Panc1 (cell line): ENCODE measurements at places on chromosomes 12 and 14. TPM values are rescaled to one million over a fixed set of nuclear protein-coding genes. Genes with fewer than 3 reads are reported as not detected.

Gene IAPP
- total RNA-seq: not detected

DNA sequence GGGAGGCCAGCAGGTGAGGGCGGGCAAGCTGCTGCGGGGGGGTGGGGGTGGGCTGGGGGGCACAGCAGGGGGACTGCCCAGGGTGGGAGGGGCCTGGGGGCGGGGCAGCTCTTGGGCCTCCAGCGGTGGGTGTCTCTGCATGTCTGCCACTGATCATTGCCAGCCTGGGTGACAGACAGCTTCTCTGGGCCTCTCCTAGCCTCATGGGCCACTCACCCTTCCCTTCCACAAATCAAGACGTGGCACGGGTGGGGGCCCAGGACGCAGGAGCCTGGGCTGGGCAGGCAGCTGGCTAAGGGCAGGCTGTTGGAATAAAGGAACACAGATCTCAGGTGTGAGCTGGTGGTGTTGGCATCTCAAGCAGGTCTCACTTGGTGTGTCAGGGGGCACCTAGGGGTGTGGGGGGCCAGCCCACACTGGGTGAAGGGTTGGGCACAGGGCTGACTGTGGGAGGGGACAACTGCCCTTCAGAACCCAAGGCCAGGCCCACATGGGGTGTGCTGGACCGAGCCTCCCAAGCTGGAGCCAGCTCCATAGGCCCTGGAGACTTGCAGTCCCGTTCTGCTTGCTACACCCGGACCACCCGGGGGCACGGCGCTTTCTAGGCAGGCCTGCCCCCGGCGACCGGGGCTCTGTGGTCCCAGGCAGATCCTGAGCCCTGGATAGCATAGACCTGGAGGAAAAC is 3.0 kb downstream of the TEDC1 start:
- DNase-seq: no peak

DNA sequence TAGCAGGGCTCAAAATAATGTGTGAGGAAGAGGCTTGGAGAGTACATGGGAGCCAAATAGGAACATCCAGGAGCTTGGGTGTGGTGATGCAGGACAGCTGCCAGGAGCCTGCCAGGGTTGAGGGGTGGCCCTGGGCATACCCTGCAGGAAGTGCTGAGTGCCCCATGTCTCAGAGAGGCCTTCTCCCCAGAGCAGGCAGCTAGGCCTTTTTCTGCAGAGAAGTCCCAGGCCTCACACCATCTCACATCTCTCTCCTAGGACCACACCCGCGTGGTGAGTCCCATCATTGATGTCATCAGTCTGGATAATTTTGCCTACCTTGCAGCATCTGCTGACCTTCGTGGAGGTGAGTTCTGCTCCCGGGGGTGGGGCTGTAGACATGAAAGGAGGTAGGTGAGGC is 66.9 kb downstream of the ERH start:
- no peak for DNase-seq

- DNase-seq: no peak
Observed at GRCh38 chr14:95935228-95935822, 58.7 kb downstream of the TUNAR start.

- no peak for DNase-seq
Observed at GRCh38 chr14:75217508-75218206, 41.2 kb upstream of the TMED10 start.

GRCh38 chr14:77141214-77142004 is at the start of gene ZDHHC22:
Gene ZDHHC22 (minus strand): TSS chr14:77141791. CDS start chr14:77139738, 2,053 bp downstream.
- DNase-seq: no peak

- DNase-seq: peak; percentile 20
Observed at GRCh38 chr12:118979763-118980406, 1.5 kb upstream of the SRRM4 start.

DNA sequence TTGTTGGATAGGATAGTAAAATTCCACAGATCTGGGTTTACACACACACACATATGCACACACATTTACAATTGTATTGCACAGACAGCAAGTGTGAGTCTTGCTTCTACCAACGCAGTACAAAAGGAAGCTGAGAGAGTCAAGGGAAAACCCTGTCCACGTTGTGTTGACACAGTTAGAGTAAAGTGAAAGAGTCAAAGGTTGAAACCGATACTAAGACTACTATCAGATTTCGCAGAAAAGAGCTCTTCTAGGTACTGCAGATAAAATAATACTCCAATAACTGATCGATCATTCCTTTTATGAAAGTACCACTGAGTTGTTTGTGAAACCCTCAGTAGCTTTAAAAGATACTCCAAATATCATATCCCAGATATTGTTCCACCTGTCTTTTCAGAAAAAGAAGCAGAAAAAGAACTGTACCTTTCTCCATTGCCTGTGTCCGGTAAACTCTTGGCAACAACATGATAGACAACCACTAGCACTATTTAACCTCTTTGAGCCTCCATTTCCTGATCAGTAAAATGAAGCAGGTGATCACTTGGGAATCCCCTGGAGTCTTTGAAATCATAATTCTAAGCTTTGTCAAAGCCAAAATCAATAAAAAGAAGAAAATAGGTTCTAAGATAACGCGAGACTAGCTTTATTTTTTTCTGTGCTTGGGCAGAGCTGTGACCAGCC is 224.6 kb upstream of the FOXN3 start:
- DNase-seq: no peak

GRCh38 chr12:123571343-123571813 is 13.0 kb upstream of the TMED2 start:
- no peak for DNase-seq

- no peak for DNase-seq
Observed at GRCh38 chr12:29455087-29455486, 42.4 kb downstream of the OVCH1 start.

GRCh38 chr12:27785882-27786570 is 6.0 kb upstream of the MANSC4 start:
- peak; percentile 68 for DNase-seq

Gene CIT
- total RNA-seq: 67.9 TPM

DNA sequence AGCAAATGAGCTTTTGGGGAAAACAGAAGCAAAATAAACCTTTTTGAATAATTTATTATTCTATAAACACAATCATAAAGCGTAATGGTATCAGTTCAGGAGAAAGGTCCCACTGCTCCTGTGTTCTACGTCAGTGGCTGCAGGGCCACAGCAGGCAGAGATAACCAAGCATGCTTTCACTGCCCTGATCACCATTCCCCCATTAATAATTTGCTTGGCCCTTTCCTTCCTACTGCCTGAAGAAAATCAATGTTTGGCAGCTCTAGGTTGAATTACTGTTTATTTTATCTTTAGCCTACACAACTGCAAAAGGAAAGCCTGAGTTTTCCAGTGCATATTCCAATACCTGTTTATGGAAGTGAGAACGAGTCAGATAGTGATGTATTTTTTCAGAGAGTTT is 369.9 kb downstream of the DIO2 start:
- no peak for DNase-seq

Gene SLC7A7
- 0.85 TPM for total RNA-seq

Gene CPNE6
- total RNA-seq: not detected

GRCh38 chr14:47674148-47674542 is 1.3 kb downstream of the MDGA2 start:
- DNase-seq: no peak

DNA sequence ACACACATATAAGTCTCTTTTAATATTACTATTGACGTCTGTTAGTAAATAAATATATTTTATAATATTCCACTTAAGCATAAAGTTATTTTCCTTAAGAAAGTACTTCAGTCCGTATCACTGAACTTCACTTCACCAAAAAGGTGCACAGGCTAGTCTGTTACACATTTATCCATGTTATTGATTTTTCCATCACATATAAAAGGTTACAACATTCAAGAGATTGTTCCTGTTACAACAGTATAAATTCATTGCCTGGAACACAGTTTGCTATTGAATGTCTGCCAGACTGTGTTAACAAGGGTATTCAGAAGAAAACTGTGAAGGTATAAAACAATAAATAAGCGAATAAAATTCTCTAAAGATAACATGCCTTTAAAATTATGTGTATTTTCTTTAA is 175.9 kb downstream of the NTS start:
- DNase-seq: no peak

- no peak for DNase-seq
Observed at GRCh38 chr12:128513331-128513730, 246.4 kb downstream of the TMEM132C start.

DNA sequence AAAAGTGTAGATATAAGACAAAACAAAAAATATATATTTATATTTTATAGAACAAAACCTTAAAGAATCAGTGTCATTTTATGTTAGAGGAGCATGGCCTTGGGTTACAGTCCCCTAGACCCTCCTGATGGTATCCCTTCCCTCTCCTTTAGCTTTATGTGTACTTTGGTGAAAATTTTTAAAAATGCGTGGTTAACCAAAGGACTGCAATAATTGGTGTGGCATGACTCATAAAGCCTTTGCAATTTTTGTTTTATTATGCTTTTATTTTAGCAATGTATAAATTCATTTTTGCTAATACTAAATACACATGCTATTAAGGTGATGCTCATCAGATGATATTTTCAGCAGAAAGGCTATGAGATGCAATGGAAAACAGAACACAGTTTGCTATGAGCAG is 264.4 kb downstream of the SYT1 start:
- no peak for DNase-seq

DNA sequence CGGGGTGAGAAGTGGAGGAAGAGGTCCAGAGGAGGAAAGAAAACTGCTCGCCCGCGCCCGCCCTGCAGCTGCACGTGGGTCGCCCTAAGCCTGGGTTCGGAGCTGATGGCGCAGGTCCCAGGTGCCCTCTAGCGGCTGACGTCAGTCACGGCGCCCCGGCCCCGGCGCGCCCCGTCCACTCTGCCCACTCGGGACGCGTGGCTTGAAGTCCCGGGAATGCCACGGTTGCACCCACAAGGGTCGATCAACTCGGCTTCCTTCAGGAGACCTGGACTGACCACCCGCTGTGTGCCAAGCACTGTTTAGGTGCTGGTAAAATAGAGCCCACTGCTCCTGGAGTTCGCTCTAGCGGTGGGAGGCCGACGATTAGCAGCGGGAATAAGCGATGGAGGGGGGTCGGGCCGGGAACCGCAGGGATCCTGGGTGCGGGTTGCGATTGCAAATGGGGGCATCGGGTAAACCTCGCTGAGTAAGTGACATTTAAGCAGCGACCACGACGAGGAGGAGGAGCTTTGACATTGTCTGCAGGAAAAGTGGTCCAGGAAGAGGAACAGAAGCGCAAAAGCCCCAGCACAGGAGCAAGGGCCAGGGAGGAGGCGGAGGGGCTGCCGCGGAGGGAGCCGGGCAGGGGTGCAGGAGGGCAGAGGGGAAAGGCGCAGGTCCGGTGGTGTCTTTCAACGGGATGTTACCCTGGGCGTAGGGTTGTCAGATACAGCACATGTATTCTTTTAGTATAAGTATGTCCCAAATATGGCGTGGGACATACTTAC is 5.1 kb upstream of the ZNF839 start:
- DNase-seq: peak; percentile 41

DNA sequence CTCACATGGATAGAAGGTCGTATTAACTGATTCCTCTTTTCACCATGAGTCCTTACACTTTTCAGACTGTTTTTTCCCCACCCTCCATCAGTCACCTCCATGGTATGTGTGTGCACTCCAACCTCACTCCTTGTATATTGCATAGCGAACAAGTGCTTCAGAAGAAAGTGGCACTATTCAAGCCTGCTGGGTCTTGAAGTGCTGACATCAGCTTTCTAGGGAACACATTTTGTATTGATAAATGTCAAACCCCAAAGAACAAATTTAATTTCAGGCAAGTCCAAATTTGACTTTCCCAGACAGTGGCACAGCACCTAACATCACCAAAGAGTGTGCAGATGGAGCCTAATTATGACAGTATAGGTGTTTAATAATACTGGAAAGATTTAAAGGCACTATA is 617.4 kb upstream of the STXBP6 start:
- DNase-seq: no peak

DNA sequence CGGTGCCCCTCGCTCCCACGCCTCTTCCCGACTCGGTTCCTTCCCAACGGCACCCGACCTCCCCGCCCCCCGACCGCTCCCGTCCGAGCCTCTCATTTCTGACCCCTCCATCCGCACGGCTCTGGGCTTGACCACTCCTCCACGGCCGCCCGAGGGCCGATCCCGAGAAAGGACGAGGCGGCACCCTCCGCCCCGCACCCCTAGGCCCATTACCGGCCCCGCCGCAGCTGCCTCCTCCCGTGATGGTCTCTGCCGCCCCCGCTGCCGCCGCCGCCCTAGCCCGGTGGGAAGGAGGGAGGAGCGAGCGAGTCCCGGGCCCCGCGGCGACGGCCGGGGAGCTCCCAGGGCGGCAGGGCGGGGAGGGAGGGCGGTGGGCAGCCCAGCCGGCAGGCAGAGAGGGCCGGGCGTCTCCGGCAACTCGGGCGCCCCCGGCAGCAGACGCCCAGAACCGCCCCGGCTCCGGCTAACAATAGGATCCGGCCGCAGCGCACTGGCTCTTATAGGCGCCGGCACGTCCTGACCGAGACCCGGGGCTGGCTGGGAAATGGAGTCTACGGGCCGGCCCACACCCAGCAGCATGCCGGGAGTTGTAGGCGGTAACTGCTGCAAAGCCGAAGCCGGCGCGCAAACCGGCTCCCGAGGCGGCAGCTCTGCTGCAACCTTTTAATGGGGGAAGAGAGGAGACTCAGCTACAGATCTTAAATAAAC is at the start of gene CSRNP2:
Gene CSRNP2, minus strand, starts transcription at position 471 of the 708 bp plus-strand sequence. CDS start 7,035 bp downstream, outside the sequence.
- DNase-seq: peak; percentile 51

GRCh38 chr14:40280652-40281051 is 848.4 kb upstream of the FBXO33 start:
- DNase-seq: no peak

DNA sequence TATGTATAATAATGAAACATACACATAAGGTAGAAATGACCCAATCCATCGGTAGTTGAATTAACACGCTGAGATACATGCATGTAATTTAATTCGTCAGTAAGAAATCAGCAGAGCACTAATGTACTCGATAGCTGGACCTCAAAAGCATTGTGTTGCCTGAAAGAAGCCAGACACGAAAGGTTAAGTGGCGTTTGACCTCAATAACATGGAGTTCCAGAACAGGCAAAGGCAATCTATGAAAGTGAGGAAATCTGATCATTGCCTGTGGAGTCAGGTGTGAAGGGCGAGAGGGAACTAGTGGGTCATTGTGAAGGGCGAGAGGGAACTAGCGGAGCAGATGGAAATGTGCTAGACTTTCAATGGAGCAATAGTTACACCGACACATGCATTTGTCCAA is 970.4 kb upstream of the TMEM132C start:
- no peak for DNase-seq

Gene CD163L1
- total RNA-seq: not detected

- no peak for DNase-seq
Observed at GRCh38 chr12:121787063-121788025, 6.1 kb downstream of the RHOF start.

GRCh38 chr12:77388445-77389265 is 323.3 kb upstream of the E2F7 start:
- DNase-seq: no peak

DNA sequence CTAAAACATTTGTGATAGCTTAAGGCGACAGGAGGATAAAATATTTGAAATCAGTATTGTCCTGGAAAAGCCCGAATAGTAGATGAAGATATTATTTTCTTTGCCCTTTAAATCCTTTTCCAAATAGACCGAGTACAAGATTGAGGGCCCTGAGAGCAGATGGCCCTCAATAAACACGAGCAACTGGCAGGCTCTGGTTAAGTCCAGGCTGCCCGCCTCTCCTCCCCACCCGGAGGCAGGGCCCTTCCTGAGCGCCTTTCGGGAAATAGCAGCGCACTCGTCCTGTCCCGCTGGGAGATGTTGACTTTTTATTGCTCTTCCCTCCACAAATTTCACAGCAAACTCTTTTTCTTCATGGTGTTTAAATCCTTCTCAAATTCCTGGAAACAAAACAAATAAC is 50.8 kb upstream of the MAX start:
- no peak for DNase-seq

Gene BCL11B
- 0.23 TPM for total RNA-seq

Gene PPP4R4
- 1.1 TPM for total RNA-seq

Gene PXN
- 484 TPM for total RNA-seq

Gene IFNG-AS1
- total RNA-seq: not detected

GRCh38 chr14:50970886-50971781 is 26.9 kb upstream of the PYGL start:
- no peak for DNase-seq
